ENCODE measurements at places on chromosomes 16 and 17.

DNA sequence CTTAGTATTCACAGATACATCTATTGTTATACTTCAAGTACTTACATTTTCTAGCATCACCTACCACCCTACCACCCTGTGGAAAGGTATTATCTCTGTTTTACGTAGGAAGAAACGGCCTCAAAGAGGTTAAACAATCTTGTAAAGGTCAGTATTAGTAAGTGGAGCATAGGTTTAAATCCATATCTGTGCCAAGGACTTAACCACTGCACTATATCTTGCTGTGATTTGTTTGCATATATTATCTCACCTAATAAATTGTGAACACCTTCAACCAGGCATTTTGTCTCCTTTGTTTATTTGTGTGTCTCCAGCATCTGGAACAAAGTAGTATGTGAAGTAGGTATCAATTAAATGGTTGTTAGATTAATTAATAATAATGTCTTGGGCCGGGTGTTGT, 27.3 kb downstream of the IGF2BP1 start:
- DNase-seq: no peak

DNA sequence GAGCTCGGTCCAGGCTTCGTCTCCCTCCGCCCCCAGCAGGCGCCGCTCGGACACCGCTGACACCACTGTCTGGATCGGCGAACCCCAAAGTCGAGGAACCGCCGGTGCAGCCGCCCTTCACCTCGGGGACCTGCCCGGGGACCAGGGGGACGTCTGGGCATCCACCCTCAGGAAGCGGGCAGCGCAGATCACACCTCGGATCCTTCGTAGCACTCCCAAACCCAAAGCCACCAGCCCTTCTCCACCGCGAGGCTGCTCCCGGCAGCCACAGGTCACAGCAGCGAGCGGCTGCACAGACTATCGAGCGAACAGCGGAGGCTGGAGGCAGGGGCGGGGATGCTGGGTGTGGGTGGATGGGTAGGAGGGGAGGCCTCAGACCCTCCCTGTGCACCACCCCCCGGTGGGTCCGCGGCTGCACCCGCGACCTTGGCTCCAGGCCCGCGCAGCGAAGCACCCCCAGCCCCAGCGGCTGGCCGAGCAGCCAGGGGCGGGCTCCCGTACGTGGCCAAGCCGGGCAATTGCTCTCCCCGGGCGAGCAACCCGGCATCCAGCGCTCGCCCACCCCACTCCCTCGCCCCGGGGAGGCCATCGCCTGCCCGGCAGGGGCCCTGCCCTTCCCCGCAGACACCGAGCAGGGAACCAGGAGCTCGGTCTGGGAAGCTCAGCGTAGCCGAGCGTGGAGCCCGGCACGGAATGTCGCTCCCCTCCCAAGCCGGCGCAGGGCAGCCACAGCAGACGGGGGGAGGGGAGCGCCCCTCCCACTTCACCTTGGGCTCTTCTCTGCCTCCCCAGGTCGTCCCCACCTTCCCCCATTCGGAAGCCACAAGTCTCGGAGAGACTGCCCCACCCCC, 1.0 kb downstream of the SDK2 start:
- no peak for DNase-seq

GRCh38 chr17:79927136-79927661, 88.0 kb upstream of the CBX4 start:
- DNase-seq: no peak

GRCh38 chr17:63700528-63701455, 867 bp upstream of the LIMD2 start:
- no peak for DNase-seq

DNA sequence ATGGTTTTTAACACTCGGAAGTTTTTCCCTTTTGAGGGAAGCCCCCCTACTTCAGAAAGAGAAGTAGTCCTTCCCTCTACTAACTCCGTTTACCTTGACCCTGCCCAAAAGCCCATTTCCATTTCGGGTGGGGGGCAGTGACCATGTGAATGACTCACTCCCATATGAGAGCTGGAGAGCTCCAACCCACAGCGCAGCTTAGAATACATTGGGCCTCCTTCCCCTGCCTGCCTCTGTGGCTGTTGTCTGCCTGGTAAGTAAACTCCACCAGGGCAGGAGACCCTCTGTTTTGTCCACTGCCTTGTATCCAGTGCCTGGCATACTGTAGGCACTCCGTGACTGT, 985 bp downstream of the SGSM2 start:
- DNase-seq: no peak

GRCh38 chr16:21244518-21245215, 11.2 kb downstream of the ANKS4B start:
- DNase-seq: no peak

DNA sequence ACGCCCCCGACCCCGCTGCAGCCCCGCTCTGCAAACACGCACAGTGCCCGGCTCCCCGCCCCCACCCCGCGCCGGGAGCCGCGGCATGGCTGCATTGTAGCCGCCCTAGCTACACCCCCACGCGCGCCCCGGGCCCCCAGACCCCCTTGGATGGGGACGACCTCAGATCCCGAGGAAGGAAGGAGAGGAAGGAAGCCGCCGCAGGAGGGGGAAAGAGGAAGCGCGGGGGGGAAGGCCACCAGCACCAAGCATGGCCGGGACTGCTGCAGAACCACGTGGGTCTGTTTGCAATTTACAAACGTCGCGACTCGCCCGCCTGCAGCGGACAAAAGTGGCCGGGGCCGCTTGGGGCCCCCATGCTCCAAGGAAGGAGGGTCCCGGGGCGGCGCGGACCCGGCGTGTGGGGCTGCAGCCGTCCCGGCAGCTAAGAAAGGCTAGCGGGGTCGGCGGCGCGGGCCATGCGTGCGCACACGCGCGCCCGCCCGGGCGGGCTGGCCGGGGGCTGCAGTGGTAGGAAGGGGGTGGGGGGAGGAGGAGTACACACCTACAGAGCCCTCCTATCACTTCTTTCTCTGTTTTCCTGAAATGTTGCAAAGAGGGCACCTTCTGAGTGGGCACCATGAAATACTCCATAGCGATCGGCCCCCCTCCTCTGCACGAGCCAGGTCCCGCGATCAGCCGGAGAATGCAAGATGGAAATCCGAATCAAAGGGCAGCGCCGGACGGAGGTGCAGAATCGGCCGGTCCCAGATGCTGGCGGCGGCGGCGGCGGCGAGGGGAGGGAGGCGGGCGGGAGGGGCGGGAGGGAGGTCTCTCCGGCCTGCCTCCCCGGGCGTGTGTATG, 488 bp downstream of the TFAP4 start:
- peak; percentile 54 for DNase-seq

DNA sequence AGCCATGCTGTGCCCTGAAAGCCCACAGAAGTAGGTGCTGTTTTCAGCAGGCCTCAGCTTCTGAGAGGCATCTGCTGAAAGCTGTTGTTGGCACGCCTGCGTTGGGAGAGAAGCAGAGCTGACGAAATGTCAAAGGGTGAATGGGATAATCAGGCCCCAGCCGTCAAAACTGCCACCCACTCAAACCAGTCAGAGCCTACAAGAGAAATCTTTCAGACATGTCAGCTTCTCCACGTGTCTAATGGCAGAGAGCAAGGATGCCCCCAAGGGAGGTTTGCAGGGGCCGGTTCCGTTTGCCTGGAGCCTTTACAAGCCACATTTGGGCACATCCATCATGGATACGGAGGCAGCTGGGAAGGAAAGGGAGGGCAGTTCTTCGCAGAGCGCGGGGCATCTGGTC, 568.2 kb upstream of the EEF2KMT start:
- DNase-seq: no peak

GRCh38 chr17:67810464-67810863, 14.8 kb upstream of the BPTF start:
- no peak for DNase-seq

- no peak for DNase-seq
These were observed 972 bp upstream of the ADCY9 start for GRCh38 chr16:4117250-4117578.

DNA sequence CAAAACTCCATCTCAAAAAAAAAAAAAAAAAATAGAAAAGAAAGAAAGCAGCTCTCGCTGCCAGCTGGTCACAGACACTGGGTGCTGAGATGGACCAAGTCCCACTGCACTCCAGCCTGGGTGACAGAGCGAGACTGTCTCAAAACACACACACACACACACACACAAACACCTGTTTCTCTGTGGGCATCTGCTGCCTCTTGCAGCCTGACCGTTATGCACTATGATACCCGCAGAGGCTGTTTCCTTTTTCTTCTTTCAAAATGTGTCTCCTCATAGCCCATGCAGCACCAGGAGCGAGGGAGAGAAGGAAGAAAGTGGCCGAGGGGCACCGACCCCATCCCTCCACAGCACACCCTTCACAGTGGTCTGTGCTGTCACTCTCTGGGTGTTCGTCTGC, 36.9 kb upstream of the KLHDC4 start:
- DNase-seq: no peak

DNA sequence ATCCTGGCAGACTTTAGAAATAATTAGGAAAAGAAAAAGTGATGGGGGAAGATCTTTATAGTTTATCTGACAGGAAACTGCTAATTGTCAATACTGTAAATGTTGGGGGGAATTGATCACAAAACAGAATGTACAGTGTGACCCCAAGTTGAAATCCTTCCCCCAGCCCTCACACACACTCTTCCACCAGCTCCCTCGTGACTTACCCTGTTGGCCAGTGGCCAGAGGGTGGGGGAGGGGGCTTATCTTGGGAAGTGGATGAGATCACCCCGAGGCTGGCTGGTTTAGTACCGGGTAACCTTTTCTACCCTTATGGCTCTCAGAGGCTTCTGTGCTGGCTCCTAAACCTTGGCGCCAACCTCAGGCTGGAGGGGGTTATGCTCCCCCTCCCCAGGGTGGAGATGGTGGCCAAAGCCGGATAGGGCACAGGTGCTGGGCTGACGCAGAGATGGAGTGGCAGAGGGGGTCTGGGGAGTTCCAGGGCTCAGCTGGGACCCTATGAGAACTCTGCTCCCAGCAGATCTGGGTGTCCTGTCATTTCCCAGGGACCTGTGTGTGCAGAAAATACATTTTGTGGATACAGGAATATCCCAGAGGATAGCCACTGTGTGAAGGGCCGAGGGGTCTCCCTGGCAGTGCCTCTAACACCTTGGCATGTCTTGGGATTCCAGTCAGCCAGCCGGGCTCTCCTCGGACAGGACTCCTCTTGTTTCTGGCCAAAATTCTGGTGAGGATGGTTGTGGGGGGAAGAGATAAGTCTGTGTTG, 18.6 kb downstream of the CDH16 start:
- DNase-seq: no peak

- no peak for DNase-seq
These were observed 394.6 kb upstream of the MON1B start for GRCh38 chr16:76796416-76796815.

DNA sequence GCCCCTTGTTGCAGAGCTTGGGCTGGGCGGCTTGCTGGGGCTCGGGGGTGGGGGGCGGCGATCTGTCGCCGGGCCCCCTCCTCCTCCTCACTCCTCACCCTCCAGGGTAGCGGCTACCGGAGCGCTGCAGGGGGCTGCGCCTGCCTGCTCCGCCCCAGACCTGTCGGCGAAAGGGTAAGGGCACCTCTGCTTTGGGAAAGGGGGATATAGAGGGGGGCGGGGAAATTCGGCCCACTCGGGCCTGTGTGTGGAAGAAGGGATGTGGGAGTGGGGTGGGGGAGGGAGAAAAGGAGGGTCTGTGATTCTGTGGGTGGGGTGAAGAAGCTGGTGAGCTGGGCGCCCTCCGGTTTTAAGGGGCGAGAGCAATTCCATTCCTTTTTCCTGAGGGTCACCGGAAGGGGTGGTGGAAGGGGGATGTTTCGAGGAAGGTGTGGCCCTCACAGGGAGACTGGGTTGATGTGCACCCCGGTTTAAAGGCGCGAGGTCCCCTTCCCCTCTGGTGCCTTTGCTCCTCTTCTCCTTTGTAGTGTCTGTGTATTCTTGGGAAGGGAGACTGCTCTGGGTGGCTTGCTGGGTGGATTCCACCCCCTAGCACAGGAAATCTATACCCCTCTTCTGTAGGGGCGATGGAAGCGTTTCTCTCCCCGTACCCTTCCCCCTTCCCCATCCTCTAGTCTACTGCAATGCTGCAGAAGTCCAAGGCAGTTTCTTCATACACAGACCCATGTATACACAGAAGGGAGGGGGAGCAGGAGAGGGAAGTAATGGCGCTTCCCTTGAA, 878 bp downstream of the TAOK1 start:
- DNase-seq: peak; percentile 39

GRCh38 chr16:20676268-20676825, 21.1 kb downstream of the ACSM1 start:
- no peak for DNase-seq

- DNase-seq: no peak
These were observed 50.2 kb downstream of the NKD1 start for GRCh38 chr16:50598256-50598894.

DNA sequence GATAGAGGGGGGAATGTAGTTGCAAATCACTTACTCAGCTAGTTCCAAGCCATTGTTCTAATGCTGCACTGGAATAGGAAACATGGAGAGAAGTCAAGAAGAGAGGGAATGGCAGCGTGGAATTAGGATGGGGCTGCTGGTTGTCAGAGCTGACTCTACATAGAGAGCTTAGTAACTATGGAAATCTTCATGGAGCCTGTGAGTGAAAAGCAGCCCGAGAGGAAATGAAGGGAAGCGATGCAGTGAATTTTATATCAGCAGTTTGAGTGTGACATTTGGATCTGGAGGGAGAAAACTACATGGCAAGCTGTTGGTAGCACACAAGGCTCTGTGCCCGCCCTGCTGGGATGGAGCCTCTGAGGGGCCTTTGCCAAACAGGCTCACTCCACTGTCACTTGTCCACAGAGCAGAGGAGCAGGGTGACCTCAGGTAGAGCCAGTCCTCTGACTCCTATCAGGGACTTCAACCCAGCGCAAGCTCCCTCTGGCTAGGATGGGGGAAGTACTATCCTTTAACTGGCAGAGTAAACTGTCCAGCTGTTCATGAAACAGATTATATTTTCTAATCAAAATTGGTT, 27.9 kb upstream of the PMFBP1 start:
- DNase-seq: no peak

- no peak for DNase-seq
These were observed 476.8 kb downstream of the SHISA9 start for GRCh38 chr16:13378151-13378550.

- no peak for DNase-seq
These were observed 13.3 kb upstream of the COG7 start for GRCh38 chr16:23466162-23466885.

DNA sequence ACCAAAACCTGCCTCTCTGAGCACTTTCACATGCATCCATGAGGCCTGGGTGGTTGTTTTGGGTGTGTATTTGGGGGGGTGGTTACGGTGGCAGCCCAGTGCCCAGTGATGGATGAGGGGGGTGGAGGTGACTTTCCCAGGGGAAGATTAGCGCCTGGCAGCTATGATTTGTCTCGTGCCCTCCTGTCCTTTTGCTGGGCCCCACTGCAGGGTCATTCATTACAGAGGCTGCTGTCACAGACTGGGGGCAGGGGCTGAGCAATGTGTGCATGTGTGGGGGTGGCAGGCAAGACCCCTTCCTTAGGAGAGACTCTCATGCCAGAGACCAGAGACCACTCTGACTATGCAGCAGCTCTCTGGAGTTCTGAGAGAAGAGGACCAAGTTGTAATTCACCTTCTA, 93.7 kb downstream of the MRM1 start:
- DNase-seq: no peak
